ENCODE measurements at places on chromosomes 2 and 18. TPM values are rescaled to one million over a fixed set of nuclear protein-coding genes. Genes with fewer than 3 reads are reported as not detected.

- no peak for DNase-seq
These were observed 105.6 kb upstream of the UXS1 start for GRCh38 chr2:106299696-106300095.

DNA sequence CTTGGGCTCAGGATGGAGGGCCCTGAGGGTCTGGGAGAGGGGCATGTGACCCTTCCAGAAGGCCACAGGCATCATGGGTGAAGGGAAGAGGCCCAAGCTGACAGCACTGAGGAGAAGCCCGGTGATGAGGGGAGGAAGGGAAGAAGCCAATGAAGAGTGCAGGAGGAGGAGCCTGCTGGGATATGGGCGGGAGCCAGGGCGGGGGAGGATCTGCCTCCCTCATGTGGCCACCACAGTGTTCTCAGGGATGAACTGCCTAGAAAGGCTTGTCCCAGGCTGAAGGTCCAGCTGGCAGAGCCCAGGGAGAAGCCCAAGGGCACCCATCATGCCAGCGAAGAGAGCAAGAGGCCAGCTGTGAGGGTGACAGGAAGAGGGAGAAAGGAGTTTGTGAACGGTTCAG, 24.6 kb upstream of the PLB1 start:
- DNase-seq: no peak

DNA sequence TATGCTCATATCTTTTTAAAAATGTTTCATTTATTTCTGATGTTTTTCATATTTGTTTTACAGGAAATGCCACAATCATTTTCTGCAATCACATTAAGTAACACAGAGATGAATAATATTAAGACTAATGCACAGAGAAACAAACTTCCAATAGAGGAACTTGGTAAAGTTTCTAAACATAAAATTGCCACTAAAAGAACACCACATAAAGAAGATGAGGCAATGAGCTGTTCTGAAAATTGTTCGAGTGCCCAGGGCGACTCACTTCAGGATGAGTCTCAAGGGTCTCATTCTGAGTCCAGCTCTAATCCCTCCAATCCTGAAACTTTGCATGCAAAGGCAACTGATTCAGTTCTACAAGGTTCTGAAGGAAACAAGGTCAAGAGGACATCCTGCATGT, 70.4 kb downstream of the APLF start:
- DNase-seq: no peak

DNA sequence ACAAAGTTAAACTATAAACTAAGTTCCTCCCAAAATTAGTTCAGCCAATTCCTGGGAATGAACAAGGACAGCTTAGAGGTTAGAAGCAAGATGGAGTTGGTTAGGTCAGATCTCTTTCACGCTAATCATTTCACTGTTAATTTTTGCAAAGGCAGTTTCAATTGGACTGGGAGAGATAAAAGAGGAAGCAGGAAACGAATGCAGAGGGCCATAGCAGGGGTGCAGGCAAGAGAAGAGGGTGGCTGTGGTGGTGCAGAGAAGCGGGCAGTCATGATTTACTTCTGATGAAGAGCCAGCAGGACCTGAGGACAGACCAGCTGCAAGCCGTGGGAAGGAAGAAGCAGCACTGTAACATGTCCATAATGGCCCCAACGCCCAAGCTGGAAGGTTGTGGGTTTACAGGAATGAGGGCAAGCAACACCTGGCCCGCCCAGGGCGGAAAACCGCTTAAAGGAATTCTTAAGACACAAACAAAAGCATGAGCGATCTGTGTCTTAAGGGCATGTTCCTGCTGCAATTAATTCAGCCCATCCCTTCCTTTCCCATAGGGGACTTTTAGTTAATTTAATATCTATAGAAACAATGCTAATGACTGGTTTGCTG, 4.1 kb upstream of the RMP24 start:
- DNase-seq: no peak

GRCh38 chr2:37526323-37526722, 145.1 kb downstream of the CDC42EP3 start:
- no peak for DNase-seq

DNA sequence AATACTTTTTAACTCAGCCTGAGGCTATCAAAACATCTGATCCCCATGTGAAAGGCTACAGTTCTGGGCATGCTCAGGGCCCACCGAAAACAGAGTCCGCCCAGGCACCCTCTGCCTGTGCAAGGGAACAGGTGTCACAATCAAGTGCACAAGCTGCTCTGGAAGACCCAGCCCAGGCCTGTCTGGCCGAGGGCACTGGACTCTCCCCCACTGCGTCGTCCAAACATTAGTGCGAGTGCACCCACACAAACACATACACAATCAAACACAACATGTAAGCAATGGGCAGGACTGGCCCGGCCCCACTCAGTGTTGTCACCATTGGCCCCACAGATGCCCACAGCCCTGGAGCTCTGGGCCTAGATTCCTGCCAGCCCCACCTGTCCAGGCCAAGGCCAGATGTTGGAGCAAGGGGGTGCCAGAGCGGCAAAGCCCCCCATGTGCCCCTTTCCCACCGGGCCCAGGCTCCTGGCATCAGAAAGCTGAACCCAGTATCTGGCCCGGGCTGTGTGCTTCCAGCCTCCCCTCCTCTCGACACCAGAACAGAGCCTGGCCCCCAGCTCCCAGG, 617 bp upstream of the ALPG start:
- no peak for DNase-seq

GRCh38 chr2:101546376-101547058, 71.6 kb upstream of the RFX8 start:
- no peak for DNase-seq

GRCh38 chr18:46133534-46133933, 29.3 kb downstream of the HAUS1 start:
- DNase-seq: no peak

GRCh38 chr2:40049781-40050180, 270.7 kb upstream of the THUMPD2 start:
- no peak for DNase-seq

- DNase-seq: peak; percentile 54
These were observed at the start of gene GALNT14 for GRCh38 chr2:31138037-31138962. TSS of gene GALNT14 (minus strand) at chr2:31138440. CDS start at chr2:31138086, 354 bp downstream.

- DNase-seq: no peak
These were observed 50.4 kb downstream of the EML6 start for GRCh38 chr2:54773838-54774237.

- no peak for DNase-seq
These were observed 63.4 kb downstream of the SPATS2L start for GRCh38 chr2:200369886-200370285.

Gene MROH2A
- not detected for total RNA-seq

Gene CCL20
- total RNA-seq: not detected

Gene DUSP11
- 10.8 TPM for total RNA-seq

Gene C2orf66
- 0.16 TPM for total RNA-seq

Gene ACMSD
- not detected for total RNA-seq
